ENCODE measurements at places on chromosomes 11 and 22. TPM values are rescaled to one million over a fixed set of nuclear protein-coding genes. Genes with fewer than 3 reads are reported as not detected.

GRCh38 chr11:33402066-33402465 is 144.9 kb downstream of the HIPK3 start:
- H3K4me1 ChIP-seq: no peaks in the 10 kb centered on the region
- no peak overlapping the region for H3K4me3 ChIP-seq
- H3K27ac ChIP-seq: no peak overlapping the region
- no peaks in the 10 kb centered on the region for H3K36me3 ChIP-seq
- no peaks in the 10 kb centered on the region for H3K27me3 ChIP-seq
- DNase-seq: no peak

- no peak overlapping the region for H3K4me3 ChIP-seq
- DNase-seq: no peak
- no peak overlapping the region for H3K27ac ChIP-seq
- no peaks in the 10 kb centered on the region for H3K36me3 ChIP-seq
- no peaks in the 10 kb centered on the region for H3K4me1 ChIP-seq
Observed at GRCh38 chr11:70448983-70449567, 50.7 kb downstream of the CTTN start.

- no peaks in the 10 kb centered on the region for H3K27me3 ChIP-seq
- peak overlapping the region; percentile 27 for H3K27ac ChIP-seq
- H3K4me1 ChIP-seq: peaks cover 58% of the 10 kb centered on the region
- peaks cover 31% of the 10 kb centered on the region for H3K36me3 ChIP-seq
Observed at GRCh38 chr22:20533879-20534265, 26.5 kb downstream of the MED15 start.

Gene SLC15A3
- total RNA-seq: 20.1 TPM

- H3K27me3 ChIP-seq: no peaks in the 10 kb centered on the region
- no peak overlapping the region for H3K4me3 ChIP-seq
- H3K4me1 ChIP-seq: peaks cover 60% of the 10 kb centered on the region
- no peak for DNase-seq
Observed at GRCh38 chr11:63564056-63564774, 1.0 kb upstream of the PLAAT2 start.

Gene SYT12
- not detected for total RNA-seq

- H3K4me3 ChIP-seq: no peak overlapping the region
- H3K36me3 ChIP-seq: no peaks in the 10 kb centered on the region
- H3K27me3 ChIP-seq: no peaks in the 10 kb centered on the region
- no peak overlapping the region for H3K27ac ChIP-seq
- no peaks in the 10 kb centered on the region for H3K4me1 ChIP-seq
Observed at GRCh38 chr22:49142296-49142695, 685.4 kb downstream of the BRD1 start.

- no peak overlapping the region for H3K4me3 ChIP-seq
- H3K27ac ChIP-seq: no peak overlapping the region
- DNase-seq: no peak
Observed at GRCh38 chr11:60854140-60854846, 1.5 kb downstream of the PTGDR2 start.

DNA sequence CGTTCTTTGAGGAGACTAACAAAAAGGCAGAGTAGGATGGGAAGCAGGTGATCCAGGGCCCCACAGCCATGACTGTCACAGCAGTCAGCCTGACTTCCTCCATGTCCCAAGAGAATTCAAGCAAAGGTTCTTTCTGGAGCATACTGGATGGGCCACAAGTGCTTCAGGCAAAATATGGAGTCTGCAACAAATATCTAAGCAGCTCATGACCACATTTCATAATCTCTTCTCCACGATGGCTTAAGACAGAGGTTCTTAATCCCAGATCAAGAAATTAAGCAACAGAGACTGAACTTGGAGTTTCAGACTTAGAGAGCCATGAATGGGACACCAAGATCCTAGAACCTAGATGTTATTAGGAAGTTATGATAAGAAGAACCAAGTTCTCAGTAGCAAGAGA is 31.6 kb downstream of the GUCY1A2 start:
- H3K4me1 ChIP-seq: no peaks in the 10 kb centered on the region
- H3K4me3 ChIP-seq: no peak overlapping the region
- DNase-seq: no peak
- H3K36me3 ChIP-seq: no peaks in the 10 kb centered on the region
- no peak overlapping the region for H3K27ac ChIP-seq
- no peaks in the 10 kb centered on the region for H3K27me3 ChIP-seq

- H3K4me3 ChIP-seq: no peak overlapping the region
- peaks cover 6% of the 10 kb centered on the region for H3K4me1 ChIP-seq
- DNase-seq: no peak
- H3K36me3 ChIP-seq: peaks cover 44% of the 10 kb centered on the region
Observed at GRCh38 chr11:65290448-65291165, 24.1 kb upstream of the CDC42EP2 start.

Gene SUN2
- 1,056 TPM for total RNA-seq

- no peaks in the 10 kb centered on the region for H3K27me3 ChIP-seq
- no peak overlapping the region for H3K4me3 ChIP-seq
- no peak for DNase-seq
- H3K36me3 ChIP-seq: no peaks in the 10 kb centered on the region
- H3K27ac ChIP-seq: no peak overlapping the region
Observed at GRCh38 chr11:12063251-12063650, 47.1 kb upstream of the MICAL2 start.

DNA sequence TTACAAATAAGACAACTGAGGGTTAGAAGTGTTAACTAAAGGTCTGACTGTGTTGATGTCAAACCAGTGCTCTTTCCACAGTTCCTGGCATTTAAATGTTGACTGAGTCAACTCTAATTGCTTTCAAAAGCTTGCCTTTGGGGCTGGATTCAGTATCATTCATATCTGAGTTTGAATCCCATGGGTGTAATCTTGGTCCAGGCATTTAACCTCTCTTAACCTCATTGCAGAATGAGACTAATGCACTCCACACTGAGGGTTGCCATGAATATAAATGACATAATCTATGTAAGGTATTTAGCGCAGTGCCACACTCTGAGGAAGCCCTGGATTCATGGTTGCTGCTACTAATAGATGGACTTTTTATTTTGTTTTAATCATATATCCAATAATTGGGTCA is 274.3 kb downstream of the DDX10 start:
- H3K36me3 ChIP-seq: peaks cover 11% of the 10 kb centered on the region
- DNase-seq: no peak

Gene CCDC73
- not detected for total RNA-seq

DNA sequence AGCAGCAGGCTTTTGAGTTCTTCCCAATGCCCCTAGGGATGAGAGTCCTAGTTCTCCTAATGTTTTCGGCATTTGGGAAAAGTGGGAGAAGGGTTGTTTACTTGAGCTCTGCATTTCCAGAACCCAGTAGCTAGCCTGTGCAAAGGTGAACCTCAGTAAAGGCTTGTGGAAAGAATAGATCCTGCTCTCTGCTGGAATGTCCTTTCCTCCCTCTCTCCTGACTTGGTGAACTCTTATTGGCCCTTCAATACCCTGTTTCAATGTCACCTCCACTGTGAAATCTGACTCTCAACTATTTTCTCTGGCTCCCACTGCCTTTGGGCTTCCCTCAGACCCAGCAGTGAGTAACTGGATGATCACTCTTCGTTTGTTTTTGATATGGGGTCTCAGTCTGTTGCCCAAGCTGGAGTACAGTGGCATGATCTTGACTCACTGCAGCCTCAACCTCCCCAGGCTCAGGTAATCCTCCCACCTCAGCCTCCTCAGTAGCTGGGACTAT is 2.4 kb upstream of the UVRAG start:
- no peak for DNase-seq
- H3K27ac ChIP-seq: no peak overlapping the region
- peaks cover 19% of the 10 kb centered on the region for H3K4me1 ChIP-seq
- no peaks in the 10 kb centered on the region for H3K36me3 ChIP-seq
- no peak overlapping the region for H3K4me3 ChIP-seq

Gene IL17RA
- 28.7 TPM for total RNA-seq

DNA sequence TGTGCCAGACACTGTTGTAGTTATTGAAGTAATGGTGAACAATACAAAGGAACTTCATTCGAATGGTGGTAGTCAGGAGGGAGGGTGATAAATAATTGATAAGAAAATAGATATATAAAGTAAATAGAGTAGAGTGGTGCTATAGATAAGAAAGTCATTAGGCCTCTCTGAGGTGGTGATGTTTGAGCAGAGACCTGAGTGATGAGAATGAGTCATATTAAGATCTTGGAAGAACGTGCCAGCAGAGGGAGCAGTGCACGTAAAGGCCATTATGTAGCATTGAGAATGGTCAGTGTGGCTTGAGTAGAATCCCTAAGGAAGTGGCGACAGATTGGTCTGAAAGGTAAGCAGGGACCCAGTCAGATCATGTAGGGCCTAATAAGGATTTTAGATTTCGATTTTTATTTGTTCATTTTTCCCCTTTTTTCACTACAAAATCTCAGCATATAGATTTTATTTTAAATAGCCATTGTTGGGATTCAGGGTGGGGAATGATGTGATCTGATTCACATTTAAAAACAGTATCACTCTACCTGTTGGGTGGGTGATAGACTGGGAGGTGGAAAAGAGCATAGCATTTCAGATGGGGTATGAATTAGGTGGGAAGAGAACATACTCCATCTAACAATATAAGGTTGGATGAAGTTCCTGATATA is 44.7 kb downstream of the CCDC90B start:
- H3K4me1 ChIP-seq: no peaks in the 10 kb centered on the region
- no peak for DNase-seq
- no peaks in the 10 kb centered on the region for H3K27me3 ChIP-seq
- H3K4me3 ChIP-seq: no peak overlapping the region

- H3K27me3 ChIP-seq: no peaks in the 10 kb centered on the region
- no peaks in the 10 kb centered on the region for H3K36me3 ChIP-seq
- no peak overlapping the region for H3K4me3 ChIP-seq
- no peak for DNase-seq
Observed at GRCh38 chr22:36191106-36191836, 10.3 kb downstream of the APOL4 start.

Gene OR4C6
- not detected for total RNA-seq

DNA sequence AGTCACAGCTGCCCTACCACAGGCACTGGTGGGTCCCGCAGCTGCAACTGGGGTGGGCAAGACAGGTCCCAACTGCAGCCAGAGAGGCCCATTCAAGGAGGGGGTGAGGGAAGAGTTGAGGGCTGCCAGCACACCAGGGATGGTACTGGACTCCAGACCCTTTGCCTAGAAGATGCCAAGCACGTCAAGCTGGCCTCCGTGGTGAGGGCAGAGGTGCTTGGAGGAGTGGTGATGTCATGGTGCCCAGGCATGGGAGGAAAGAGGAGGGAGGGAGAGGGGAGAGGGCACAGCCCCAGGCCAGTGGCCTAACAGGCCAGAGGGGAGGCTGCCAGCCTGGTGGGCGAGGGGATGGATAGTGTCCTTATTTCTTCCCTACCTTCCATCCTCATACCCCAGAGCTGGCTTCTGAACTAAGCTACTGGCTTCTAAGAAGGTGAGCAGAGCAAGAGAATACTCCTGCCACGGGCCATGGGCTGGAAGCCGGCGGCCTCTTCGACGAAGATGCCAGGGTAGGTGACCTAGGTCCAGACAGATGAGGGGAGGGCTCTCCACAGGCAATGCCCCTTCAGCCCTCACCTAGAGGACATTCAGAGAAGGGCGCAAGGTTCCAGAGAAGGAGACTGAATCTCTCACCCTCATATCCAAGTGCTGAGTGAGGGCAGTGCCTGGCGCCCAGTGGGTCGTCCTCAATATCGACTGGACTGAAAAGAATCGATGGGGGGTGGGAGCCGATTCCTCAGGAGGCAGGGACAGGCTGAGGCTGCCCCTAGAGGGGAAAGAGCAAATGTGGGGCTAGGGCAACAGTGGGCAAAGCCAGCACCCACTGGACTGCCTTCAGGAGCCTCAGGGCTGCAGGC is 1.8 kb downstream of the SYT7 start:
- H3K27me3 ChIP-seq: peaks cover 17% of the 10 kb centered on the region
- H3K36me3 ChIP-seq: no peaks in the 10 kb centered on the region
- H3K4me3 ChIP-seq: no peak overlapping the region
- DNase-seq: peak; percentile 11
- H3K4me1 ChIP-seq: peaks cover 14% of the 10 kb centered on the region
- H3K27ac ChIP-seq: no peak overlapping the region

Gene TTLL1
- 6.5 TPM for total RNA-seq

Gene IGLL1
- not detected for total RNA-seq

Gene ZNF280B
- total RNA-seq: 1.8 TPM

Gene PHOX2A
- total RNA-seq: not detected

DNA sequence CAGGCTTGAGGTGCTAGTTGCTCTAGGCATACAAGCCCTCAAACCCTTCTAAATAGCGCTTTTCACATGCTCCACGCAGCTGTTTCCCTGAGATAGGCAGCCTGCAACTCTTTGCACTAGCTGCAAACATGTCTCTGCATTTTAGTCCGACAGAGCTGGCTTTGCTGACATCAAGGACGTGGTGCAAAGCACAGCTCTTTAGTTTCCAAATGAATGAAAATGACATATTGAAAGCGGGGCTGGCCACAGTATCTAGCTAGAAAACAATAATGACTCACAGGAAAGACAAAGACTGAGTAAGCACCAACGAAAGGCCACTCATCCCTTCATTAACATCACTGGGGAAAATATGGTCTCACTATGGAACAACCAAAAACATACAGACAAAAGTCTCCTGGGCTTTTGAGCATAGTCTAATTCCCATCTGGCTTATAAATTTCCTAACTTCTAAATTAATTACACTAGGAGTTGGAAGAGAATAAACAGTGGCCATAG is 15.3 kb upstream of the ZC3H12C start:
- H3K4me3 ChIP-seq: no peak overlapping the region
- no peak overlapping the region for H3K27ac ChIP-seq
- H3K27me3 ChIP-seq: no peaks in the 10 kb centered on the region

Gene RAPSN
- 1.6 TPM for total RNA-seq

DNA sequence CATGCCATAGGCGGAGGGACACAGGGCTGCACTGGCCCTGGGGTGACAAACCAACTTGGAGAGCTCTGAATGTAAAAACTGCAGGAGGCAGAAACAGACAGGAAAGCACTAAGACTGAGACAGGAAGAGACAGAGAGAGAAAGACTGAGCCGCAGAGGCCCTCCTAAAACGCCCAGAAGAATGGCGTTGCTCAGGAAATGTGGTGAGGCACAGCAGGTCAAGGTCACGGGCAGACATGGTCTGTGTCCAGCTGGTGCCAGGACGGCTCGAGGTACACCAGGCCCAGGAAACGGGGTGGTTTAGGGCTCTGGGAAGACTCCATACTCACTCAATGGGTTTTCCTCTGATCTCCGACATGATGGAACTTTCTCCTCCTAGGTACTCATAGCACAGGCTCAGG is 29.1 kb downstream of the MAFF start:
- peaks cover 35% of the 10 kb centered on the region for H3K4me1 ChIP-seq
- no peak for DNase-seq
- H3K4me3 ChIP-seq: no peak overlapping the region
- H3K27ac ChIP-seq: peak overlapping the region; percentile 76
- peaks cover 16% of the 10 kb centered on the region for H3K36me3 ChIP-seq

GRCh38 chr11:8501836-8502235 is 92.2 kb downstream of the STK33 start:
- H3K4me1 ChIP-seq: no peaks in the 10 kb centered on the region
- no peak for DNase-seq
- H3K4me3 ChIP-seq: no peak overlapping the region
